ENCODE measurements at places on chromosomes 16 and 17.
A peak's percentile ranks its signal among the peaks of the same experiment; 100 is the strongest.

DNA sequence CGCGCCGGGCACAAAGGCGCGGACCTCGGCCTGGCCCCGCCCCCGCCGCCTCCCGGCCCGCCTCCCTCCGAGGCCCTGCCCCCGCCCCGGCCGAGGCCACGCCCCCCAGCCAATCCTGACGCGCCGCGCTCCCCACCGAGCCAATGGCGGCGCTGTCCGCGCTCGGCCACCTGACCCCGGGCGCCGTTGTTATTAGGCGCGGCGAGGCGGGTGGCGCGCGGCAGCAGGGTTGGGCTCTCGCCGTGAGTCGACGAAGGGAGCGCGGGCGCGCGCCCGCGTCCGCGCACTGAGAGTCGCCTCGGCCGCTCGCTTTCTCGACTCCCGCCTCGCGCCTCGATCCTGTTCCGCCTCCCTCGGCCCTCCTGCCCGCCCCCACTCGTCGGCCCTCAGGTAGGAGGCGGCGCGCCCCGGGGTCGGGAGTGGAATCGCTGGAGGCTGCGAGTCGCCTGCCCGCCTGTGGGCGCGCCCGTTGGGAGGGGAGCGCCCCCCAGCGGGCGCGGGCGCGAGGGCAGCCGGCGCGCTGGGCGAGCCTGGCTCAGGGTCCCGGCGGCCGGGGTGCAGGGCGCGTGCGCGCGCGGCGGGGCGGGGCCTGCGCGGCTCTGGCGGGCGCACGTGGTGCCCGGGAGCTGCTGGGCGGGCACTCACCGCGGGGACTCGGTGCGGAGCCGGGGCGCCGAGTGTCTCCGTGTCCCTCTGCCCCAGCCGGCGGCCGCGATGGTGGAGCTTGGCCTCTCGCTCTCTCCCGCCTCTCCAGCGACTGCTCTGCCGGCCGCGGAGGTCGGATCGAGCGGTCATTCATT lies 405 bp upstream of the CBLN1 start:
- peak; percentile 96 for DNase-seq

GRCh38 chr16:17159617-17160016 lies 311.1 kb downstream of the XYLT1 start:
- no peak for DNase-seq

- no peak for DNase-seq
Measured at GRCh38 chr16:70494202-70494770, 29.1 kb downstream of the COG4 start.

GRCh38 chr16:28837672-28838557 lies 8.2 kb downstream of the TUFM start:
- DNase-seq: no peak

- no peak for DNase-seq
Measured at GRCh38 chr17:51674579-51675255, 414.4 kb downstream of the UTP18 start.

DNA sequence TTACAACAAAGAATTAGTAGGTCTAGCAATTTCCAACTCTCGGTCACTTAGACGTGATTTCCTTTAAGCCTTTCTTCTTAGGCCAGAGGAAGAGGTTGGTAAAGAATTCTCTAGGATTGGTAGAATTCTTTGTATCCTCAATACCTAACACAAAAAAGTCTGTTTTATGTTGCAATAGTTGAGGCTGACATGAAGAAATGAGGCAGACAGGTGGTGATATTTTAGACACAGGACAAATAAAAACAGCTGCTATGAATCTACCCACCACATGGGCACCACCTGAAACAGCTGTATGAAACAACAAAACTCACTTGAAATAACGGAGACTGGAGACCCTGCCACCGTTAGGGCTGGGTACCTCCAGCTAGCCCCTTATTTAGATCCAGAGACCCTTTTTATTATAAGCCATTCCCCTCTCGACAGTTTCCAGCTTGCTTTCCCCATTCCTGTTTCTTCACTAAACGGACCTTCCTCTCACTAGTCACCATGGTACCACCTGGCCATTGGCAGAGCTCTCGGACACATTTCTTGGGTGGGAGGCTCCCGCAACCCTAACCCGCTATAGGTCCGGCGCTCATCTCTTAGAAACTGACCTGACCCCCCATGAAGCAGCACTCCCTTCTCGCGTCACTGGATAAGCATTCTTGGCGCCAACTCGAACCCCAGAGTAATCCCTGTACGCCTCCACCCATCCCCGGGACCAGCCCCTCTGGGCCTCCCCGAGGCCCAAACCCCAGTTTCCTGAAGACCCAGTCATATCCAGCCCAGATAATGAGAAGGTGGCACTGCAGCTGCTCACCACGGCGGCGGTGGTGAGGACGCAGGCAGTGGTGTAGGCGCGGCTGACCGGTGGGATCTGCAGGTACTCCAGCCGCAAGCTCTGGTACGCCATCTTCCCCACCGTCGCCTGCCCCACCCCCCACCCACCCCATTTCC lies at the start of gene DERL2:
TSS of gene DERL2 (minus strand) at position 909 of the 936 bp plus-strand sequence. CDS start at position 892, 17 bp downstream.
- DNase-seq: no peak

DNA sequence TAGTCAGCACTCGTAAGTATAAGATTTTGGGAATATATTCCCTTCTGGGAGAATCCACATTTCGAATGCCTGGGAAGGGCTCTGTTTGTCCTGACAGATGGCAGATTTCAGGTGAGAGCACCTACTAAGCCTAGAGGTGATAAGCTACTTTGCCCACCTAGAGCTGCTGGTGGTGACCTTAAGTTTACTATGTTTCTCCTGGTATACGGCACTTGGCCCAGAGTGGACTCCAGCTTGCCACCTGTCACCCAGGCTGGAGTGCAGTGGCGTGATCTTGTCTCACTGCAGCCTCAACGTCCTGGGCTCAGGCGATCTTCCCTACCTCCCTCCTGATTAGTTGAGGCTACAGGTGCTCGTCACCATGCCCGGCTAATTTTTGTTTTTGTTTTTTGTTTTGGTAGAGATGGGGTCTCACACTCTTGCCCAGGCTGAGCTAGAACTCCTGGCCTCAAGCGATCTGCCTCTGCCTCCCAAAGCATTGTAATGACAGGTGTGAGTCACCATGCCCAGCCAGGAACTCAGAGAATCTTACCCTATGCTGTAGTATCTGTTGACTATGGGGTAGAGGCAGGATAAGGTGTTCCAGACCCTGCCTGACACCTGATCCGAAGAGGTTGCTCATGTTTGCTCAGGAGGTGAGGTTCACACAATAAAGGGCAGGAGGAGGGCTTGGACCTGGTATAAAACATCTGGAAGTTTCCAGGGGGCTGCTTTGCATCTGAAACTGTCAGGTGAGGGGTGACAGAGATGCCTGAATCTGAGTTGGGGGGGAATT lies at the start of gene ZG16:
TSS of gene ZG16 (plus strand) at position 681 of the 775 bp plus-strand sequence. CDS start 1,011 bp downstream, outside the sequence.
- no peak for DNase-seq

- DNase-seq: no peak
Measured at GRCh38 chr17:57697891-57698711, 47.0 kb downstream of the CCDC182 start.

Measured in H1 (cell line).